ENCODE measurements at places on chromosomes 2 and 18. TPM values are rescaled to one million over a fixed set of nuclear protein-coding genes. Genes with fewer than 3 reads are reported as not detected.

The DCDC2C gene
- polyA plus RNA-seq = 0.46 TPM

The MC5R gene
- 5.5 TPM for polyA plus RNA-seq

The LBX2 gene
- 0.52 TPM for polyA plus RNA-seq

The LHCGR gene
- polyA plus RNA-seq = 0.25 TPM

The SERPINB2 gene
- 0.85 TPM for polyA plus RNA-seq

The FAP gene
- 49.7 TPM for polyA plus RNA-seq

The STARD6 gene
- polyA plus RNA-seq = not detected

The DYNAP gene
- not detected for polyA plus RNA-seq

The CROCC2 gene
- polyA plus RNA-seq = 0.22 TPM

The FAM237A gene
- not detected for polyA plus RNA-seq

The C18orf54 gene
- 5.0 TPM for polyA plus RNA-seq

The RALB gene
- polyA plus RNA-seq = 48.5 TPM

The MOB4 gene
- polyA plus RNA-seq = 33.4 TPM

The LIMS3 gene
- polyA plus RNA-seq = 1.8 TPM

The ALPG gene
- not detected for polyA plus RNA-seq

The COA5 gene
- polyA plus RNA-seq = 41.0 TPM

The LYG2 gene
- polyA plus RNA-seq = 0.25 TPM

The STAT1 gene
- polyA plus RNA-seq = 36.5 TPM

The CYS1 gene
- polyA plus RNA-seq = 14.0 TPM

The HOXD10 gene
- polyA plus RNA-seq = 0.10 TPM

The NT5DC4 gene
- not detected for polyA plus RNA-seq

The GALNT14 gene
- 1.5 TPM for polyA plus RNA-seq

The PSMA8 gene
- not detected for polyA plus RNA-seq

The GRHL1 gene
- 1.9 TPM for polyA plus RNA-seq

The HTR2B gene
- 0.35 TPM for polyA plus RNA-seq

The GPAT2 gene
- 4.2 TPM for polyA plus RNA-seq

The ICA1L gene
- 10.9 TPM for polyA plus RNA-seq

The CNDP1 gene
- 0.31 TPM for polyA plus RNA-seq

The SLC9A4 gene
- not detected for polyA plus RNA-seq

The CD8B2 gene
- polyA plus RNA-seq = not detected

Data from hindlimb muscle (tissue), 1 donor.